Epithelial cell of esophagus (primary cell): ENCODE measurements at places on chromosomes 7 and 10.
A peak's percentile ranks its signal among the peaks of the same experiment; 100 is the strongest.

- DNase-seq = no peak
Observed at GRCh38 chr10:102959360-102959759, 41.3 kb downstream of the CNNM2 start.

DNA sequence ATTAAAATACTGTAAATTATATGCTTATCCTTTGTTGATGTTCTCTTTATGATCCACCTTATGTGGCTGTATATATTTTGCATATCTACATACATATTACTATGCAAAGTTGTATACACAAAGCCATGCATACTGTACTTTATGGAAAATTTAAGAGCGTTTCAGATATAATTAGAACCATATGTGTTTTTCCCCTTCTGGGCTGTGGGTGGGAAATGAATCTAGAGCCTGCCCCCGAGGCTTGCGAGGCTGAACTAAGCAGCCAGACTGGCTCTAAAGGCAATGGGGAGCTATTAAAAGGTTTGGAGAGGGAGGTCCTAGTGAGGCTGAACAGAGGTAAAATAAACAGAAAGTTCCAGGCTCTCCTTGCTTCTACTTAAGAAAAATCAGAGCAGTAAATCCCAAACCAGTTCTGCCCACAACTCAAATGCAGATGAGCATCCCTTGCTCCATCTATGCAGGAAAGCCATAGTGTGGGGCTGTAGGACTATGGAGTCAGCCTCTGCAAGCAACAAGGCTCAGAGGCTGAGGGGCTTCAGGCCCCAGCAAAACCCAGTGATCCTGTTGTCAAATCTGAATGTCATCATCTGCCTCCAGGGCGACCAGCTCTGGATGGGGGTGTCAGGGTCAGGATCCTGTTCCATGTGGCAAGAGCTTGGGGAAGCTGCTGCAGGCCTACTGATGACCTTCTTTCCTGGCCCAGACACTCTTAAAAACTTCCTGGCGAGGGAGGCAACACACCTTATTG is 14.1 kb upstream of the DDIT4 start:
- DNase-seq = peak; percentile 15

DNA sequence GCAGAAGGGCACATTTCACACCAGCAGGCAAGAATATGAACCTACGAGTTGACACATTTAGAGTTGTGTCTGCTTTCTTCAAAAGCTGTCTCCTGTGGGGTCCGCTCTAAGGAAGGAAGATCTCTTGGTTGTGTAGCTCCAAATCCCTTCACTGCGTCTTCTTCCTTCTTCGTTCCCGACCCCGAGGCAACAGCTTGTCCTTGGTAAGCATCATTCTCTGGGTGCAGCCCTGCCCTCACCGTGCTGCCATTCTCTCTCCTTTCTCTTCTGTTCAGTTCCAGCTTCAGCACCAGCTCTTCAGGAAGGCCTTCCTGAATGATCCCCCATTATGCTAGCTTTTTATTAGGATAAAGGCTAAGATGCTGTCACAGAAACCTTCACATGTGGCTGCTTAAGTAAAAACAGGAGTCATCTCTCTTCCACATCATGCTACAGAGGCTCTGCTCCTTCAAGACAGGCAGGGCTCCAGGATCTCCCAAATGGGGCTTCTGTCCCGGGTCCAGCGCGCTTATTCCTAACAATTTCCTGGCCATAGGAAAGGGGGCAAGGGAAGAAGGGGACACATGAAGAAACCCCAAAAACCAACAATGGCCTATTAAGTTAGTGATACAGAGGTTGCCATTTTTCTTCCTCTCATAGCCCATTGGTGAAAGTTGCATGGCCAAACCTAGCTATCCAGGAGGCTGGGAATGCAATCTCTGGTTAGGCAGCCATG is 52.2 kb upstream of the SHH start:
- no peak for DNase-seq

DNA sequence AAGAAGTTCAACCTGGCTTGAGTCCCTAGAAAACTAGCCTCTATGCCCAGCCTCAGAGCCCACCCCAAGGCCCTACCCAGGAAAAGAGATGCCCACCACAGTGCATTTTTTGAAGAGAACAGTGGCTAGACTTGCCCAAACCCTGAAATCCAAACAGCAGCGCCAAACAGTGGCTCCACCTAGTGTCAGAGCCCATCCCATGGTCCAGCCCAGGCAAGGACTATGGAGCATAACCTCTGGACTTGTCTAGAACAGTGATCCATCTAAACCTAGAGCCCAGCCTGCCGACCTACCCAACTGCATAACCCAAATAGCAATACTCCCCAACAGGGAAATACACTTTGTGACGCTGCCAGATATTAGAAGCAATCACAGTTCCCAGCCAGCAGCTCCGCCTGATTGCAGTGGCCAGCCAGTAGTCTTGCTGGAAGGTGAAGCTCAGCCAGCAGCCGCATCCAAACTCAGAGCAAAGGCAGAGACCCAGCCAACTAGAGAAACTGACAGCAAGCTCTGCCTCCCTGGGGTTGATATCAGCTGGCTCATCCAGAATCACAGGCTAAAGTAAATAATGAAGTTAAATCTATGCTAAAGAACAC is 44.5 kb downstream of the HBP1 start:
- DNase-seq = no peak

DNA sequence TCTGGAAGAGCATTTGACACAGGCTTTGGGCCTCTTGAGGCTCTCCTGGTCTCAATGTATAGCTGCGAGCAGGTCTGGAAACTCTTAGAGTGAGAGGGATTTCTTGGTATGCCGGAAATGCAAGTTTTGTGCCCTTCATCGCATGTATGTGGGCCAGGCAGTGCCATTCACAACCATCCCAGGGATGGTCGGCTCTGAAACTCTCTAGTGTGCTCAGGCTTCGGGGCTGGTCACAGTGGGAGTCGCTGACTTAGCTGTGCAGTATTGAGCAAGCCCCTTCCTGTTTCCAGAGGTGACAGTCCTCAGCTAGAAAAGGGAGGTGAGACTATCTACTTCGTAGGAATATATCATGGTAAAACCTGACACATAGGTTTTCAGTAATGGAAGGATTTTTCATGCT is 2.0 kb upstream of the AOAH start:
- DNase-seq = no peak

DNA sequence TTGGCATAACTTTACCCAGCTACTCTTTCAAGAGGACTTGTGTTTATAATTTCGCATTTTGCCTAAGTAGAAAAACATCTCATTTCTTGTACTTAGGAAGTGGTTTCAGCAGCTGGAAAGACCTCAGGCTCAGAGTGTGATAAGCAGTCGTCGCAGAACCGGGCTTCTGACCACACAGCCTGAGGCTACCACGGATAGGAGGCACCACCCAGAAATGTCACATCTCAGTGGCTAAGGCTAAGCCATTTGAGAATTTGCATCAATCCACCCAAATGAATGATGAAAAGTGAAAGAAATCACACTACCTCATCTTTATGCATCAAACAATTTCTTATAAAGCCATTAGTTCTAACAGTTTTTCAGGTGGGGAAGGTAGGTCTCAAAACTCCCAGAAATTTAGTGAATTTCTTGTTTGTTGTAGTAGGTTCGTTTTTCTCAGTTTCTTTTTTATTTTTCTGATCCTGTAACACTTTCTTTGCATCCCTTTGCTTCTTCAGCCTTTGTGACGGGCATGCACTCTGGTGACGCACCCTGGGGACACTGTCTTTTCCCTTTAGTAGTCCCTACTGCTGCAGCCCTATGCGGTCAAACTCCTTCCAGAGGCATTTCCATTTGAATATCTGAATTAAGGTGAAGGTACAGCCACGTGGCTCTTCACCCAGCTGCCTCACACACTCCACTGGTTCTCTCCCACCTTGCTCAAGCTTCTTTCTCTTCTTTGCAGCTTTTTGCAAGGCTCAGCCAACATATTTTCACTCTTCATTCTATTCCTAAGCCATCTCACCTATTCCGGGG is 68.5 kb downstream of the MAP3K8 start:
- DNase-seq = peak; percentile 14

DNA sequence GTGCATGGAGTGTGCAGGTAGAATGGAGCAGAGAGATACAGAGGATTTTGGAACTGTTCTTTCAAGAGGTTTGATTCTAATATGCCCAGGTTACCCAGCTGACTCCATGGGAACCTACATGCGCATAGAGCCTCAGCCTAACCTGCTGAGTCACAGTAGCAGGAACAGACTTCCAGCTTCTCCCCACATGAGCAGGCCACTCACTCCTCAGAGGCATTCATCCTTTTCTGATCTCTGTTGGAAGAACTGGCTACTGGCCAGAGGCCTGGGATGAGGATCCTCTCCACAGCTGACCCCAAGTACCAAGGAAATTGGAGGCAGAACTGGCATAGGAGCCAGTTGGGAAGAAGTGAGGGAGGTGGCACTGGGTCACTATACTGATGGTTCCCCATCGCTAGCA is 17.9 kb upstream of the CCSER2 start:
- DNase-seq = peak; percentile 44

GRCh38 chr10:14971867-14972448 is 12.8 kb downstream of the MEIG1 start:
- peak; percentile 7 for DNase-seq

DNA sequence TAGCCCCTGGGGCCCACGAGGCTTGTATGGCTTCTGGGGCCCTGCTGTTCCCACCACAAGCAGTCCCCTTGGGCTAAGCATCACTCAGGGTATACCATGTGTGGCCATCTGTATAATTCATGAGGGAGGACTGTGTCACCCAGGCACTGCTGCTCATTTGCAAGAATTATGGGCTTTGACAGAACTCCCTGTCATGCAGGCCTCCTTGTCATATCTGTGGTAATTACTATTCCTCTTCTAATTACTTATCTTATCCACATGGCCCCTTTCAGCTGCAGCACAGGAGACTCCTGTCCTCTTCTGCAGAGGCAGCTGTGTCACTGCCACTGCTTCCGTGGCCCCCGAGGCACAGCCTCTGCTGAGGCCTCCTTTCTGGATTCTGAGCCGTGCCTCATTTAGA is 46.3 kb downstream of the LRMDA start:
- DNase-seq = no peak

GRCh38 chr10:62583876-62584615 is 209.9 kb downstream of the ZNF365 start:
- no peak for DNase-seq

- peak; percentile 79 for DNase-seq
Observed at GRCh38 chr10:75911426-75911825, 480.0 kb downstream of the LRMDA start.

- no peak for DNase-seq
Observed at GRCh38 chr7:135929249-135929648, 47.9 kb downstream of the MTPN start.

GRCh38 chr10:12406764-12407400 is 57.5 kb downstream of the CAMK1D start:
- DNase-seq = no peak

DNA sequence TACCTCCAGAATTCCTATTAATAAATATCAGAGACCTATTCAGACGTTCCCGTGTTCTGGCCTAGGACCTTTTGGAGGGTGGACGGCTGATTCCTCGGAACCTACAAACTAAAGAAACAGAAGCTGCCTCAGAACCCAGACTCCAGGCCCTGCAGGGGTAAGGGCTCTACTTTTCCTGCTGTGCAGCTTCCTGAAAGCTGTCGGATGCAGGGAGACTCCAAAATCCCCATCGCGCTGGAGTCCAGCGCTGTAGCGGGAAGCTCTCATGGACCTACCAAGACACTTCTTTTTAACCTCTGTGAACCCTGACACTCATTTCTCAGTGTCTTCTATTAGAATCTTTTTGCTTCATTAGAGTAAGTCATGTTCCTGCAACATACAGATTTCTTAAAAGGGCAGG is 244.5 kb upstream of the PITRM1 start:
- DNase-seq = no peak

GRCh38 chr7:142697270-142697669 is 52.0 kb upstream of the PRSS1 start:
- DNase-seq = peak; percentile 64

- no peak for DNase-seq
Observed at GRCh38 chr10:31596765-31597164, 277.7 kb downstream of the ZEB1 start.

- DNase-seq = no peak
Observed at GRCh38 chr7:107441581-107442422, 28.1 kb upstream of the GPR22 start.

- no peak for DNase-seq
Observed at GRCh38 chr7:41054960-41055661, 647.8 kb downstream of the INHBA start.

DNA sequence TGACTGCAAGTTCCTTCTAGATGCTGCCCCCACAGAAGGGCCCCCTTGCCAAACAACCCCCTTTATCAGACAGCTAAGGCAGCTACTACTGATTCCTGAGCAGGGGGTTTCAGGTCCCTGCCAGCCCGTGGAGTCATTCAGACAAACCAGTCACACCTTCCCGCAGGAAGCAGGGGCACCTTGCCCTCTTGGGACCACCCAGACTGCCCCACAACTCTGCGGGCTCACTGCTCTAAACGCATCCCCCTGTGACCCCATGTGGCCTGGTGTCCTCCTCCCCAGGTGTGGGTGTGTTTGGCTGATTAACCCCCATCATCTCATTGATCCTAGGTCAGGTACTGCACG is 298.9 kb downstream of the TCERG1L start:
- no peak for DNase-seq

GRCh38 chr10:61286686-61287085 is 166.5 kb downstream of the TMEM26 start:
- no peak for DNase-seq

GRCh38 chr7:101235522-101235921 is 2.1 kb downstream of the CLDN15 start:
- DNase-seq = no peak

GRCh38 chr7:92028226-92028625 is 87.6 kb downstream of the AKAP9 start:
- DNase-seq = no peak

DNA sequence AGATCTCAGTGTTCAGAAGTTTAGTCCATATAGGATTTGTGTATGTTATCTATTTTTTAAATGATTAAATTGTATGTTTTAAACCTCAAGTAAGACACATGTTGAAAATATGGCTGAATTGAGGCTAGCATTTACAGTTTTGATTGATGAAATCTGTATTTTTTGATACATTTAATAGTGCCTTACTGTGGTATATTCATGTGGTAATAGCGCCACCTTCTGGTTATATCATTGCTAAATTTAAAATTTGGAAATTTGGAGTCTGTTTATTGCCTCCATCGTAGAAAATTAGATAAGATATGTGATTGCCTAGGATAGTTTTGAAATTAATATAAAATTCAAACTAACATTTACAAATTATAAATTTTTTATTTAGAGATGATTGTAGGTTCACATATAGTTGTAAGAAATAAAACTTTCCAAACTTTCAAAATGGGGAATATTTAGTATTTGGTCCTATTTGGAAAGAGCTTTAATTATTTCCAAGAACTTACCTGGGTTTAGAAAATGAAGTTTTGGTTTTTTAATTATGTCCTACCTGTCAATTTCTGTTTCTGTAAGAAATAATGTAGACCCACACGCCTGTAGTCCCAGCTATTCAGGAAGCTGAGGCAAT is 19.1 kb upstream of the ARMS2 start:
- DNase-seq = peak; percentile 52
